ENCODE measurements at places on chromosomes 13 and 19.
A peak's percentile ranks its signal among the peaks of the same experiment; 100 is the strongest.

- peak; percentile 71 for DNase-seq
Measured at GRCh38 chr19:7772752-7773291, 9.8 kb downstream of the CLEC4M start.

GRCh38 chr13:45003417-45003816 lies 14.1 kb downstream of the GPALPP1 start:
- DNase-seq, result no peak

DNA sequence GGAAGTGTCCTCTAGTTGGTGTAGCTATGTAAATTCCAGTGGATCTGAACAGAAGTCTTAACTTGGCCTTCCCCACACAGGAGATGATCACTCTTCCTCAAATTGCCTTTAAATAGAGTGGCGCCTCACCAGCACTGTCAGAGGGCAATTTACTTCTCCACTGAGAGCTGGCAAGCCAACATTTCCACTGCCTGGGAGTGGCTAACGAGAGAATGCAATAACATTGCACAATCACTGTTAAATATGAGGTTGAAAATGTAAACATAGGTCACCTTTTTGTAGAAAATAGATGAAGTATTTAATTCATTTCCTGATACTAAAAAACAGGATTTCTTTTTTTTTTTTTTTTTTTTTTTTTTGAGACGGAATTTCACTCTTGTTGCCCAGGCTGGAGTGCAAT lies 55.4 kb upstream of the UBL3 start:
- no peak for DNase-seq

- peak; percentile 43 for DNase-seq
Measured at GRCh38 chr19:3274942-3275582, 50.6 kb downstream of the CELF5 start.

DNA sequence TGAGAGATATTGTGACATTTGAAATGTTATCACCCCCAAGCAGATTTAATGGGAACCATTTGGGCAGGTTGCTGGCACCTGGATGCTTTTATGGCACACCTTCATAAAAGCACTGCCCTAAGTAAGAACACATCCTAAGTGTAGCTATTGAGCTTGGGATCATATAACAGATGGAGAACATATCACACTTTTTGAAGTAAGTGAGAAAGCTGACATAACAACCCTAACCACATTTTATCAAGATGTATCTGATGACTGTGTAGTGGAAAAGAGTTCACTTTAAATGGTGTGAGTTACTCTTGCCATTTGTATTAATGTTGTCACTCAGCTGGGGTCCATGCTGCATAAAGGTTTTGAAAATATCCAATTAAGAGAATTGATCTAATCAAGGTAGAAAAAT lies 287.9 kb downstream of the DCLK1 start:
- DNase-seq, result no peak

DNA sequence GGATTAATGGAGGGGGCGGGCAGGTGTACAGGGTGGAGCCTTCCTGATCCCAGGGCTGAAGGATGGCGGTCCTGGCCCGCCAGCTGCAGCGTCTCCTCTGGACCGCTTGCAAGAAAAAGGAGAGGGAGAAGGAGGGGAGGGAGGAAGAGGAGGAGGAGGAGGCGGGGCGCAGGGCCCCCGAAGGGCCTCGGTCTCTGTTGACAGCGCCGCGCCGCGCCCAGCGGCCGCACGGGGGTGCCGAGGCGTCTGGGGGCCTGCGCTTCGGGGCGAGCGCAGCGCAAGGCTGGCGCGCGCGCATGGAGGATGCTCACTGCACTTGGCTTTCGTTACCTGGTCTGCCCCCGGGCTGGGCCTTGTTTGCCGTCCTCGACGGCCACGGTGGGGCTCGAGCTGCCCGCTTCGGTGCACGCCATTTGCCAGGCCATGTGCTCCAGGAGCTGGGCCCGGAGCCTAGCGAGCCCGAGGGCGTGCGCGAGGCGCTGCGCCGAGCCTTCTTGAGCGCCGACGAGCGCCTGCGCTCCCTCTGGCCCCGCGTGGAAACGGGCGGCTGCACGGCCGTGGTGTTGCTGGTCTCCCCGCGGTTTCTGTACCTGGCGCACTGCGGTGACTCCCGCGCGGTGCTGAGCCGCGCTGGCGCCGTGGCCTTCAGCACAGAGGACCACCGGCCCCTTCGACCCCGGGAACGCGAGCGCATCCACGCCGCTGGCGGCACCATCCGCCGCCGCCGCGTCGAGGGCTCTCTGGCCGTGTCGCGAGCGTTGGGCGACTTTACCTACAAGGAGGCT lies at the start of gene PPM1N:
Gene PPM1N (plus strand): TSS at position 33 of the 785 bp plus-strand sequence. CDS start 30 bp downstream, at position 63.
- peak; percentile 58 for DNase-seq

- no peak for DNase-seq
Measured at GRCh38 chr13:23723471-23723870, 153.3 kb downstream of the TNFRSF19 start.

DNA sequence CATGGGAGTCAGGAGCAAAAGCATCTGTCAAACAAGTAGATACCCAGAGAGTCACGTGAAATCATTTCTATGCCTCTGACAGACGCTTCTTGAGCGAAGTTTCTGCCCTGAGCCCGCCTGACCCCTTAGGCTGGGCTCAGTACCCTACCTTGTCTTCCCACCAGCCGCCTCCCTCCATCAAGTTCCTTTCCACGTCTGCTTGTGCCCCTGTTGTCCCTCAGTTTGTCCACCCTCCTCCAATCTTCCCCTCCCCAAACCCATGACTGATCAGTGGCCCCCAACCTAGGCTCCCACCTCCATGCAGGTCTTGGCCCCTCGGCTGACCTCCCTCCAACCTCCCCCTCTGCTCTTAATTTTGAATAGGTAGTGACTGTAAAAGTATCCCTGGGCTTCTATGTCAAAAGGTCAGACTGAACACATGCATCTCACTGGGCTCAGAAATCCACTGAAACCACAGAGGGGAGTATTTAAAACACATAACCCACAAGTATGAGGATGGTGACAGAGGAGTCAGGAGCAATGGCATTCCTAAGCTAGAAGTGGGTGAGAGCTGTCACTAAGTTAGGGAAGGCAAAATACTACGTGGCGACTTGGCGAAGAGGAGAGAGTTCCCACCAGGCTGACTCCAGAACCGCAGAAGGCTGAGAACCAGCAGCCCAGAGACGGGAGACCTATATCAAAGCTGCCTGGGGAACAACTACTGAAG lies 1.7 kb upstream of the ZNF446 start:
- DNase-seq, result no peak

GRCh38 chr13:92365904-92366303 lies 860.7 kb upstream of the GPC6 start:
- no peak for DNase-seq

DNA sequence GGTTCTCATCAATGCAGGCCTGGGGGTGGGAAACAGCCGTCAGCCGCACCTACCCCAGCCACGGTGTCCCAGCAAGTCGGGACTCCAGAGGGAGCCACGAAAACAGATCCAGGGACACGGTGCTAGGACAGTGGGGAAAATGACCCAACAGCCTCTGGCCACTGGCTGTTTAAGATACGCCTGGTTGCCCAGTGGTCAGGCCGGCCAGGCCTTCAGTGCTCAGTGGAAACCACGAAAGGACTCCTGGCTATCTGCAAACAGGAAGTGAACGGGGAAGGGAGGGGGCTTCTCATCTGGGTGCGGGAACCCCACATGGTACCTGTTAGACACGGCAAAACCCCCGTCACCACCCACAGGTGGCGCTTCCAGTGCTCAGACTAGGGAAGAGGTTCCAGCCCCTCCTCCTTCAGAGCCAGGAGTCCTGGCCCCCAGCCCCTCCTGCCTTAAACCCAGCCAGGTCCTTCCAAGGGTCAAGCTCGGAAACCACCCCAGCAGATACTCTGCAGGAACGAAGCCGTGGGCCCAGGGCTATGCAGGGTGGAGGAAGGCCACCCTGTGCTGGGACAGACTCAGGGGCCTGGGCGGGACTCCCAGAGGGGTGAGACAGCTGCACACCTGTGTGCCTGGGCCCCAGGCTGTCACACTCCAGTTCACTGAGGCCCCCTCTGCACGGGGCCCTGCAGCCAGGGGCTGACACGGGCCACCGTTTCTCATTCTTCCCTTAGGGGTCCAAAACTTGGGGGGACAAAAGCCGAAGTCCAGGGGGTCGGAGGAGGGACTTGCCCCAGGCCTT lies 4.5 kb downstream of the PPP1R12C start:
- no peak for DNase-seq

- DNase-seq, result no peak
Measured at GRCh38 chr13:75763512-75763911, 127.4 kb downstream of the LMO7 start.

- DNase-seq, result no peak
Measured at GRCh38 chr13:37535501-37535900, 63.1 kb downstream of the POSTN start.

DNA sequence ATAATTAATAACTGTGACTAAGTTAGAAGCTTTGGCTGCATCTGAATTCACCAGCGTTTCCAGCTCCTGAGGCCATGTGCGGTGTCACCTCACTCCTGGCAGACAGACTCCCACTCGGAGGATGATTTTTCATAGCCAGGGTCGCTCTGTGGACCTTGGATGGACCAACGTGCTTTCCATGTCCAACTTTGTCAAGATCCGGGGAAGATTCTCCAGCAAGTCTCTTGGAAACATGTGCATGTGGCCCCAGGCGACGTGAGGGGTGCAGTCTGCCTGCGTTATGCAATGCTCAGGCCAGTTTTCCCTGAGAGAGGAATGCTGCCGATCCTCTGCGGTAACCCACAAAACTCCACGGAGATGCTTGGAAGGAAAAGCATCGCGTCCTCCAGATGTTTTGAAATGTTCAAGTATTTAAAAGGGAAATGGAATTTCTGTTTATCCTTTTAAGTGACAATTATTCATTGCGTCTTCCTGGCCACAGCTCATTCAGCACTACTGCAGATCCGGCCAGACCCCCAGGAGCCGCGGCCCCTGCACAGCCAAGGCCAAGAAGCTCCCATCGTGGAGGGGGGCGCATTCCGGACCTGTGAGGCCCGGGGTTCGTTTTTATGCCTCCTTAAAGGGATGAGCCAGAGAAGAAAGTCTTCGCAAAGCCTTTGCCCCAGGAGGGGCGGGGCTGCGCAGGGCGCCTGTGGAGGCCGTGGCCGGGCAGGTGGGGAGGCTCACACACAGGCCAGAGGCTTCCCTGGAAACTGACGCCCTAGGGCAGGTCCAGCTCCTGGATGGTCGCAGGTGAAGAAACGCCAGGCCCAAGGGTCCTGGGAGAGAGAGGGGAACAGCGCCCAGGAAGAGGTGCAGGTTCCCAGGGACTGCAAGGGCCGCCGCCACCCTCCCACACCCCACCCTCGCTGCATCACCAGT lies 46.0 kb downstream of the C13orf46 start:
- DNase-seq, result no peak

DNA sequence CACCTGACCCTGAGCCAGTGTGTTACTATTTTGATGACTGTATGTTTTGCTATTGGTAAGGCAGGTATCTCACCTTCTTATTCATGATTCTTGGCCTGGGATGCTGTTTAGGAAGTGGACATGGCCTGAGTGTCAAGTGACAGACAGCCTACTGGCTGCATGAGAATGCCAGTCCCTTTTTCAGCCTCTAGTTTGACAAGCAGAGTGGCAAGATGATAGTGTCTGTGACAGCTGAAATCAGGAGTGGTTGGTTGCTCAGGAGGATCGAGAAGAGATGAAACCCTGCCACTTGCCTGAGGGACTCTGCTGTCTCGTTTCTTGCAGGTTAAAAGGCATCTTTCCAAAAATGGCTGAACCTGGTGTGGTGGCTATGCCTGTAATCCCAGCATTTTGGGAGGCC lies 7.1 kb upstream of the ELOF1 start:
- no peak for DNase-seq
